Daoy (cell line): ENCODE measurements at places on chromosomes 12 and 14.

DNA sequence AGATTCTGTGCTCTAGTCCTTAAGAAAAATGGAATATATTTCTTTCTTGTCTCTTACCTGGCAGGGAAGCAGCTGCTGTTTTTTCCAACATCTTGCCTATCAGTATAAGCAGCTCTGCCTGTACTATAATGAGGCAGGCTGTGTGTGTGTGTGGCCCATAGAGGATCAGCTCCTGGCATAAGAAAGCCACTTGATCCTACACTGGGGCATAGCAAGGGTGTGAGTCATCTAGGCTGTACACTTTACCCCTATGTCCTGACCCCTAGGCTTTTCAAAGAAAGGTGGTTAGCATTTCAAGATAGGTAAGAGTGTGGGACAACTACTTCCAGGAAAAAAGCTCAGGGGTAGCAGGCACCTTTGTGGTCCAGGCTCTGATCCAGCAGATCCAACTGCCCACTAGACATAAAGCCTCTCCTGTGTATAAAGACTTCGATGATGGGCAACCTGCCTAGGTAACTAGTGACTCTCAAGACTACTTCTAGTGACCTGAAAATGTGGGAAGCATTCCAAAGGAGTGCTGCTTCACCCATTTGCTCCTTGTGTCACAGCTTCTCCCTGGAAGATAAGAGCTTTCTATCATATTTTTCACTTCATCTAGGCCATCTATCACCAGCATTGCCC lies 4.9 kb upstream of the SENP1 start:
- DNase-seq, result peak; percentile 12

DNA sequence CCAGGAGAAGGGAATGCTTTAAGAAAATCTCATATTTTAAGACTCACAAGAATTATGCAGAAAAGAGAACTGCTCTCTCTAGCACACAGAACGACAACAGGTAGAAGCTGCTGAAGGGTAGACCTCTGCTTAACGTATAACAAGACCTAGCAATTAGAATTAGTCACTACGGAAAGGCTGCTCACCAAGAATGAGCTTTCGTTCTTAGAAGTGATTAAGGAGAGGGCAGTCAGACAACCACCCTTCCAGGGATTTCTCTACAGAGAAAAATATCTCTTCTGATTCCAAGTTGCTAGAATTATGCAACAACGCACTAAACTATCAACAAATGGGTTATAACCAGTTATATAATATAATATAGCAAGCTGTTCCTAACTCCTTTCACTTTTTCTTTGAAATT lies 18.6 kb downstream of the LRIG3 start:
- DNase-seq, result no peak

DNA sequence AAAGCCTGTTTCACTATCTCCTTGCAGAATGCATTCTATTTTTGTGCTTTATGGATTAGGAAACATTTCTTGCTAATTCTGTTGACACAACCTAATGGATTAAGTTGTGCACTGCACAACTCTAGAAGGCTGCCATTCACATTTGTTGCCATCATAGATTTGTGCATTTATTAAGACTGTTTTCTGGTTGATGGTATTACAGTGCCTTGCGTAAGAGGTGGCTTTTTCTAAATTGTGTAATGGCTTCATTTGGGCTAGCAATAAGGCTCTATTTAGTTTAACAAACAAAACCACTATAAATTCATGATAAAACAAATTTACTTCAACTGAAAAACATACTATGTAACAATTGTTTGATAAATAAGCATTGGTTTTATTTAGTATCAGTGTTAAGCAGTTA lies 175.9 kb downstream of the TRHDE start:
- DNase-seq, result no peak

DNA sequence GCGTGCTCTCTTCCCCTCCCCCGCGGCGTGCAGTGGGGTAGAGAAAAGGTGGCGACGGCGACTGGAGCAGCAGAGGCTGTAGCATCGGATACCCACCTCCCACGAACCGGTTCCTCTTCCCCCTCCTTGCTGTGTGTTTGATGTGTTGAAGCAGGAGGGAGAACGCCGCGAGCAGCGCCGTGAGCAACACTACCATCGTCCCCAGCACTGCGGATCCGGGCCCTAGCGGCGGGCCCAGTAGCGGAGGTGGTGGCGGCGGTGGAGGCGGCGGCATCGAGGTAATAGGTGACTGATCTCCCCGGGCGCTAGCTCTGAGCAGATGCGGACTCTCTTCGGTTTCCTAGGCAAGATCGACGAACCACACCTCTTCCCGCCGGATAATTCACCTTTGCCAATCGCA lies 132.9 kb upstream of the AEBP2 start:
- no peak for DNase-seq

GRCh38 chr12:92059960-92060359 lies 85.7 kb downstream of the BTG1 start:
- peak; percentile 60 for DNase-seq

- no peak for DNase-seq
These were observed 120.0 kb downstream of the PRICKLE1 start for GRCh38 chr12:42469355-42470175.

- peak; percentile 78 for DNase-seq
These were observed 32.9 kb upstream of the EEA1 start for GRCh38 chr12:92961949-92962348.

GRCh38 chr12:129119537-129119936 lies 266.3 kb downstream of the GLT1D1 start:
- DNase-seq, result no peak

- DNase-seq, result peak; percentile 53
These were observed 55.7 kb downstream of the TRPV4 start for GRCh38 chr12:109777544-109777943.

DNA sequence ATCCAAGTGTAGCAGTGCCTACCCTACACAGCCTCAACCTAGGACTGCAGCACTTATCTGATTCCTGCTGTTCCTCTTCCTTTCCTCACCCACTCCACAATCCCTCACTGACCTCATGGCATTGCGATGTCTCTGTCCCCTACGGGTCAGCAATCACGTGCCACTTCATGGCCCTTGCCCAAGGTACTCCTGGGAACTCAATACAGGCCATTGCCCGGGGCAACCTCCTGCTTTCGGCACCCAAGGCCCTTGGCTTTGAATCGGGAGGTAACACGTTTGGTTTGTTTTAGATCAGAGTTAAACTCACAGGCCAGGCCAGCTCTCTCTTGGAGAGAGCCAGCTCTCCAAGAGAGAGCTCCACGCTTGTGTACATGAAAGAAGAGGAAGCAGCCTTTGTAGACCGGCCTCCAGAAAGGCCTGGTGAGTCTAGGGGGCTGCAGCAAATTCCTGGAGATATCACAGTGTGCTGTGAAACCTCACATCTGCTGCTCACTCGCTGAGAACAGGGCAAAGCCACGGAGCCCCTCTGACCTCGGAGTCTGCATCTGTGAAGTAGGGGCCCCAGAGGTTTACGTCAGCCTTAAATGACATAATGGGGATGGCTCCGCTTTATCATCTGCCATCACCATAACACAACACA lies 12.2 kb downstream of the CLMN start:
- DNase-seq, result no peak

DNA sequence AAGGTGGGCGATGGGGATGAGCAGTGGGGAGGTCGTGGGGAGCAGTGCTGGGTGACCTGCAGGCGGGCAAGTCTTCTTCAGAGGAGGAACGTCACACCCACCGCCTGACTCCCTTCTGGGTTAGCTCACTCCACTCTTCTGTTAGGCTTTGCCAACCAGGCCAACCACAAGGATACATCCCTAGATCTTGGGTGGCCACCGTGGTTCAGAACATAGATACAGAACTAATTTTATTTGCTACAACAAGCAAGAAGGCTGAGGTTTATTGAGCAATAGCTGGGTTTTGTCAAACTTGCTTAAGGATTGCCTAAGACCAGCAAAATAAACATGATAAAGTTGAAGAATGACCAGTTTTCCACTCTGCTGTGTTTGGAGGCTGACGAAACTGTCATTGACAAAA lies 109.4 kb downstream of the DACT1 start:
- peak; percentile 88 for DNase-seq

GRCh38 chr14:23344481-23344880 lies 8.2 kb downstream of the SLC22A17 start:
- no peak for DNase-seq

DNA sequence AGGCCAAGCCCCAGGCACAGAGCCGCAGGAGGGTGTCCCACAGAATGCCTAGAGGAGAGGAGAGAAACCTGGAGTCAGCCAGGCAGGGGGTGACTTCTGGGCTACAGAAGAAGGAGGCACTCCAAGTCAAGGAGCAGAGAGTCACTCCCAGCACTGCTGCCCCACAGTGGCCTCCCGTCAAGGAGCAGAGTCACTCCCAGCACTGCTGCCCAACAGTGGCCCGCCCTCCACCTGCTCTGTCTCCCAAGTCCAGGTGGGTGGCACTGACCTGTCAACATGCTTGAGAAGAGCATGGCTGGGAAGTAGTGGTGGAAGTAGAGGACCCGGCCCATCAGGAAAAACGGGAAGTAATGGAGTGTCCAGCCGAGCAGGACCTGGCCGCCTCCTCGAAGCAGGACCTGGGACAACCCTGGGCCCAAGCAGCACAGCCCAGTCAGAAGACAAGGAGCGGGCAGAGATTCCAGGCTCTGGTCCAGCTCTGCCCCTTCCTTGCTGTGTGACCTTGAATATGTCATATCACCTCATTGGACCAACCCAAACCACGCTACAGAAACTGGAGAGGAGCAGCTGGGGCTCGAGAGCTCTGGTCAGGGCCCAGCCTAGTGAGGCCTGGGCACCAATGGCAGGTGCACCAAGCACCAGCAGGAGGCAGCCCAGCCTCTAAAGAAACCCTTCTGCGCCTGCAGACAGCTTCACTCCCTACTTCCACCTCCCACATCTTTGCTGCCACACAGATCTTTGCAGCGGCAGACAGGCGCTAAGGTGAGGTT lies 7.6 kb upstream of the NGB start:
- no peak for DNase-seq

DNA sequence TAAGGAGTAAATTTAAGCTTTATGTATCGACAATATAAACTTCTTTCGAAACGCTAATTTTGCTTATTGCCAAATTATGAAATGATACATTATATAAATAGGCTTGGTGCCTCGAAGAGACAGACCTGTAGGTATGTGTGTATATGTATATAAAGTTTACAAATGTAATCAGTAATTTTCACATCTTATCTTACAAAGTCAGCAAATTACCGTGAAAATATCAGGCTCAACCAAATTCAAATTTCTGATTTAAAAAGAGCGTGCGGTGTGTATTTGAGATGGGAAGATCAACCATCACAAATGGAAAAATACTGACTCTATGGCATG lies 605 bp downstream of the ZCRB1 start:
- no peak for DNase-seq

GRCh38 chr12:104767261-104767660 lies 190.8 kb downstream of the SLC41A2 start:
- DNase-seq, result no peak

GRCh38 chr14:75849300-75849895 lies 132.4 kb downstream of the TGFB3 start:
- DNase-seq, result no peak

- DNase-seq, result no peak
These were observed 113.8 kb downstream of the KCNK10 start for GRCh38 chr14:88209273-88209672.

DNA sequence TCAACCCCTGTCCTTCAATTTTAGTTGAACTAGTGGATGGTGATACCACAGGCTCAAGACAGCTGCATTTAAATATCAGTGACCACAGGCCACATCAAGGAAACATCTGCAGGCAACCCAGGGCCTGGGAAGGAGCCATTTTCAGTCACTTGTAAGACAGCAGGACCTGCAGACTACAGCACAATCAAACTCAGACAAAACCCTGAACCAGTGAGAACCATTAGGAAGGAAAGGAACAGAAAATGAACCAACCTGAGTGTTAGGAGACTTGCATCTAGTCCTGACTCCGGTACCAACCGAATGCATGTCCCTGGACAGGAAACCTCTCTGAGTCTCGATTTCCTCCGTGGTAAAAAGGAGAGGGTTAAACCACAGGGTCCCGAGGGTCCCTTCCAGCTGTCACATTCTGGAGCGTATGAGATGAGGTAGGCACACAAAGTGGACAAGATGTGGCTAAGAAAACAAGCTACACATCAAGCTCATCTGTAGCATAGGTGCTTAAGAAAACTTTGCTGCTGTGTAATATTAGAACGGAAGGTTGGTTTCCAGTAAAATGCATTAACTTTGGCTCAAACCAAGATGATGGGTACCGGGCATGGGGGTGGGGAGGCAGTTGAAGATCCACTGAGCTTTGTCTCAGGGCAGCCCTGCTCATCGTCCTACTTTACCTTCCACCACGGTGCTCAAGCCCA lies 1.6 kb upstream of the CDKN1B start:
- no peak for DNase-seq

- no peak for DNase-seq
These were observed 75.3 kb upstream of the ZDHHC17 start for GRCh38 chr12:76688631-76689030.

- DNase-seq, result no peak
These were observed 208.8 kb upstream of the LRFN5 start for GRCh38 chr14:41397926-41398325.

DNA sequence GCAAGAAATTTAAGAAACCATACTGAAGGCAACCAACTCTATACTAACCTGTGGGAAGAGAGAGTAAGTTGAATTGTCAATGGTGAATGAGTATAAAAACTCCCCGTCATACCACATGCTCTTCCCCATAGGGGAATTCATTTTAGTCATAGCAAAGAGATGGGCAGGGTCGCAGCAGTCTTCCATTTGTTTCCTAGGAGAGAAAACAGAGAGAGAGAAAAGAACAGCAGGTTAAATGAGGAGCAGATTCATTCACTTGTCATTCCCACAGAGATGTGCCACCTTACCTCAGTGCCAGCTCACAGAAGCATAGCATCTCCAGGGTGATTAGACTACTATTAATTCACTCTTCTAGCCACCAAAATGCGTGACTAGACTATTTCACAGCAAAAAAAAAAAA lies 47.4 kb downstream of the ST8SIA1 start:
- DNase-seq, result no peak

DNA sequence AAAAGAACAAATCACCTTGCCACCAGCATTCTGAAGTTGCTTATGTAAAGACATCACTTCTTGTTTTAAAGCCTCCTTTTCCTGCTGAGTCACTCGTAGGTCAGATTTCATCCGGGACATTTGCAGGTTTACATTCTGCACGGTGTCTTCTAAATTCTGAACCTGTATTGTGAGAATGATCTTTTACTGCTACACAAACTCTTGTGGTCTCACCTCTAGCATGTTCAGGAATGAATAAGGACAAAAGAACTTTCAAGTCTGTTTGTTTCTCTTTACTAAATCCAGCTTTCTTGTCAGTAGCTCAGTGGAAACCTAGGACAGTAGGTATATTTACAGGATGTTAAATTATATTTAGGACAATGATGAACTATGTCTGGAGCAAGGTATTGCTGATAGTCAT lies 73.5 kb upstream of the SAV1 start:
- DNase-seq, result peak; percentile 54

GRCh38 chr14:49615776-49616175 lies 4.7 kb downstream of the RPL36AL start:
- DNase-seq, result no peak
